Globus pallidus (tissue), 1 donor: ENCODE measurements at places on chromosomes 12 and 14.

DNA sequence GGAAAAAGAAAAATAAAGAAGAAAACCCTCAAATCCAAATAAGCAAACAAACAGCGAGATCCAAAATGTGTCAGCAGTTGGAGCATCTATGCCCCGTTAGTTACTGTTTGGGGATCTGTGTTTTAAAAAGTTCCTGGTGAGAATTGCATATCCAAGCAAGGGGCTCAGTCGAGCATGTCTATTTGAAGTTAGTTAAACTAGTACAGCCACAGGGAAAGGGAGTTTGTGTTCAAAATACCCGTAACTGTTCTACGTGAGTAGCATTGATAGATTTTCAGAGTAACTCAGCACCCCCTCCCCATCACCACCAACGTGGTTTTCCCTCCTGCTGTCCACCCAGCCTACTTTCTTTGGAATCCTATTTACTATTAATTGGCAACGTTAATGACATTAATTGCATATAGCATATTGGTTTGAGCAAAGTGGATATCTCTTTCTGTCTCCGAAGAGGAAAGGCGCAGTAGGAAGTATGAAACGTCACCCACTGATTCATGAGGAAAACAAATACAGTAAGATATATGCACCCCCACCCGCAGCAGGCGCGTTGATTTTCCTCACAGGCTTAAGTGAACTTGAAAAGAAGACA, 1.5 kb downstream of the NPAS3 start:
- peak; percentile 70 for DNase-seq

DNA sequence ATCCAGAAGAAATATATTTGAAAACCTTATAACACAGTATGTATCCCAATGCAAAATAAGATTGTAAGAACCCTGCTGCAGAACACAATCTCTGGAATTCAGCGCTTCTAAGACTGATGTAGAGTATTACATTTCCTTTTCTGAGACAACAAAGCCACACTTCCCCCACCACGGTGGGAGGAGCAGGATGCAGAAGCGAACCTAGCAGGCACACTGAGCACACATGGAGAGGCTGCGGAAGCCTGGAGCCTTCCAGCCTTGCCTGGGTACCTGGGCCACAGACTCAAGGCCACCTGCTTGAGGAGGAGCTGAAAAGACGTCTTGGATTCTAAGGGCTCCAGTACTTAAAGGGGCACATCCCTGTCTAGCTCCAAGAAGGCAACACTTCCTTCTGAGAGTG, 46.4 kb downstream of the TCHP start:
- DNase-seq: no peak

- no peak for DNase-seq
These were observed 175.2 kb downstream of the SRGAP1 start for GRCh38 chr12:64019654-64020053.

GRCh38 chr14:26401179-26401968, 196.5 kb downstream of the NOVA1 start:
- DNase-seq: no peak

GRCh38 chr12:6912164-6912935, 2.0 kb upstream of the ENO2 start:
- DNase-seq: no peak

DNA sequence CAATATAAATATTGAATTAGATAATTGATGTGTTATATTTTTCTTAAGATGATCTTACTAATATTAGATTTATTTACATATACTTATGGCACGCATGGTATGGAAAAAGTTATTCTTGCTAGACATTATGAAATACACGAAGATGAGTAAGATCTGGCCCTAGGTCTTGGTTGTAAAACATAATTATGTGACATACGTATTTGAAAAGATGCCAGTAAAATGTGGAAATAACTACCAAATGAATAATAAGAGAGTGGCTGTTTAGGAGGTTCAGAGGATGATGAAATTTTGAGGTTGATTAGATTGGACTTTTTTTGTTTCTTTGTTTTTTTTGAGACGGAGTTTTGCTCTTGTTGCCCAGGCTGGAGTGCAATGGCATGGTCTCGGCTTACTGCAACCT, 41.3 kb downstream of the FANCM start:
- no peak for DNase-seq

- no peak for DNase-seq
These were observed 21.7 kb upstream of the RFC5 start for GRCh38 chr12:117994551-117995438.

- no peak for DNase-seq
These were observed 4.9 kb upstream of the AP1G2 start for GRCh38 chr14:23572524-23572828.

- no peak for DNase-seq
These were observed 21.3 kb downstream of the SLC6A15 start for GRCh38 chr12:84891106-84891838.

DNA sequence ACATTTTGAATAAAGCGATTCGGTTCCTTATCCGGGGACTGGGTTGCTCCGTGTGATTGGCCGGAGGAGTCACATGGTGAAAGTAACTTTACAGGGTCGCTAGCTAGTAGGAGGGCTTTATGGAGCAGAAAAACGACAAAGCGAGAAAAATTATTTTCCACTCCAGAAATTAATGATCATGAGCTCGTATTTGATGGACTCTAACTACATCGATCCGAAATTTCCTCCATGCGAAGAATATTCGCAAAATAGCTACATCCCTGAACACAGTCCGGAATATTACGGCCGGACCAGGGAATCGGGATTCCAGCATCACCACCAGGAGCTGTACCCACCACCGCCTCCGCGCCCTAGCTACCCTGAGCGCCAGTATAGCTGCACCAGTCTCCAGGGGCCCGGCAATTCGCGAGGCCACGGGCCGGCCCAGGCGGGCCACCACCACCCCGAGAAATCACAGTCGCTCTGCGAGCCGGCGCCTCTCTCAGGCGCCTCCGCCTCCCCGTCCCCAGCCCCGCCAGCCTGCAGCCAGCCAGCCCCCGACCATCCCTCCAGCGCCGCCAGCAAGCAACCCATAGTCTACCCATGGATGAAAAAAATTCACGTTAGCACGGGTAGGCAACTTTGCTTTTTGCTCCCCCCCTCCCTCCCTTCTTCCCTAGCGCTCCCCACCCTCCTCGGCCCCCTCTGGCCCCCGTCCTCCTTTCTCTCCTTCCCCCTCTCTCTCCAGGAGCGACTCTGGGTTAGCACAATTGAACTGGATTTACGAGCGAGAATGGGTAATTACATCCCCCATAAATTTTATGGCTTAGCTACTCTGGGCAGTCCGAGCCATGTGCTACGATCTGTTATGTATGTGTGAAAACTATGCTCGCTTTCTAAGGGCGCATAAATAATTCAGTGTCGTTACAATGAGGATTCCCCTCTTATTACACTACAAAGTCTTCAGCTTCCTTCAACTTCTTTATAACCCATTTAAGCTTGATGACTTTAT, at the start of gene HOXC4:
Gene HOXC4, plus strand, starts transcription at position 85 of the 991 bp plus-strand sequence. Its CDS starts 88 bp downstream, at position 173.
- DNase-seq: peak; percentile 19

DNA sequence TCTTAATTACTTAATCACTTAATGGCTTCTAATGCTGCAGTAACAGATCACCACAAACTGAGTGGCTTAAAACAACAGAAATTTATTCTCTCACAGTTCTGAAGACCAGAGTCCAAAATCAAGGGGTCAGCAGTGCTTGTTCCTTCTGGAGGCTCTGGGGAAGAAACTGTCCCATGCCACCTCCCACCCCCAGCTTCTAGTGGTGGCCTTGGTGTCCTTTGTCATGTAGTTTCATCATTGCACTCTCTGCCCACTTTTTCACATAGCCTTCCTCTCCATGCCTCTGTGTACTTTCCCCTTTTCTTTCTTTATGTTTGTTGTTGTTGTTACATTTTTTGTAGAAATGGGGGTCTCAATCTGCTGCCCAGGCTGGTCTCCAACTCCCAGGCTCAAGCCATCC, 16.1 kb upstream of the UBC start:
- no peak for DNase-seq
